ENCODE measurements at places on chromosomes 7 and 10.

DNA sequence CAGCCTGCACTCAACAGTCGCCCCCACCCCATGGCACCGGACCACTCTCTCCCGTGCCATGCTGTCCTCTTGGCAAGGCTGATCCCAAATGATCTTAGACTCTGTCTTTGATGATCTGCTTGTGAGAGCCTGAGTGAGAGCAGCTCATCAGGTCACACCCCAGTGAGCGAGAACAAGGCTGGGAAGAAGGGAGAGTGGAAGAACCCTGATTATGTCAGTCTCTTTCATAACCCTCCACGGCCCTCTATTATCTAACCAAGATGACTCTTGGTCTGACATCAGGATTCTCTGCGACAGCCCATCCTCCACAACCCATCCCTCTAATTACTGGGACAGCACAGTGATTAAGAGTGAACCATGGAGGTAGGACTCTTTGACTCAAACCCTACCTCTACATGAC is 53.1 kb upstream of the C7orf33 start:
- peak; percentile 18 for DNase-seq

DNA sequence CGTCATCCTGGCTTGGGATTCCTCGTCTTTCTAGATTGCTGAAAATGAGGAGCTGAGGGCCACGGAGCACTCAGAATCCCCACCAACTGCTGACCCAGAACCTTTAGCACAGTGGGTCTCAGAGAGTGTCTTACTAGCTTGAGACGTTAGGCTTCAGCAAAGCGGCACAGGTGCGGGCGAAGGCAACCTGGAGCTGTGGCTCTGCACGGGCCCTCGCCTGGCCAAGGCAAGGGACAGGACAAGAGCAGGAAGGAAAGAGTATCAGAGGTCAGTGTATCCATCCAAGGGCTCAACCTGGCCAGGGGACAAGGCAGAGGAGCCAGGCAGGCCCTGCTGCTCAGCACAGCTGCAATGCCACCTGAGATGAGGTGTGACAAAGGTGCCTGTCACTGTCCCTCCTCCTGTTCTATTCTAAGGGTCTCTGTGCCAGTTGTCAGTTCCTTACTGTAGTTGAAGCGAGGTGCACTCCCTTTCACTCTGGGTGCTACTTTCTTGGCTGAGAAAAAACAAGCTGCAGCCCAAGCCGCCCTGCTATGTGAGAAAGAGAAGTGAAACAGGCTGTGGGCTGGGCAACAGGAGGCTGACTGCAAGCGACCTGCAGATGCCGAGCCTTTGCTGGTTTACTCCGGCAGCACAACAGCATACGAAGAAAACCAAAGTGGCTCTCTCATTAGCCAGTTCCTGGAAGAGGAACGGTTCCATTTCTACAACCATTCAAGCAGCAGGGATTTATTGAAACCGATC is 33.3 kb upstream of the KDM7A start:
- DNase-seq, result peak; percentile 98

DNA sequence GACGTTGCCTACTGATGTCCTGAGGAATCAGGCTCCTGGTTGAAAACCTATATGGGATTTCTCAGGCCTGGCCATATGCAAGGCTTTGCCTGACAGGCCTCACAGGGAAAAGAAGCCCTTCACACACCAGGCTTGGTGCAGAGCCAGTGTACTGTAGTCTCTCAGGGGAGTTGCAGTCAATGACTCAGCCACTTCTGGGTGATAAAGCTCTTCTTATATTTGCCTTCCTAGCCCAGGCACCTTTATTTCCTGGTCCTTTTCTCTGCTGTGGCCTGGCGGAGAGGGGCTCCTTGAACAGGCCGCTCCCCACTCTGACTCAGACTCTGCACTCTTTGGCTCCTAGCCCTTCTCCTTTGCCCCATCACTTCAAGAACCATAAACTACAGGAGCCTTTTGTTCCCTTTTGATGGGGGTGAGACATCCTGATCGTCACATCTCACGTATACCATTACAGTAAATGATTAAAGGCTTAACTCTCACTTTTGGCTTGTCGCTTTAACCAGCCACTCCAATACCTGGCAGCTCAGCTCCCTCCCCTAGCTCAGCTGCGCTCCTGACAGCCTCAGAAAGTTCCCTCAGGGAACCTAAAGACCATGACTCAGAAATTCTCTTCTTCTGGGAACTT is 33.5 kb downstream of the DPY19L1 start:
- DNase-seq, result no peak

- no peak for DNase-seq
Measured at GRCh38 chr7:151109094-151110048, 23.1 kb downstream of the AGAP3 start.

GRCh38 chr7:2062648-2063047 is 170.1 kb downstream of the MAD1L1 start:
- no peak for DNase-seq

DNA sequence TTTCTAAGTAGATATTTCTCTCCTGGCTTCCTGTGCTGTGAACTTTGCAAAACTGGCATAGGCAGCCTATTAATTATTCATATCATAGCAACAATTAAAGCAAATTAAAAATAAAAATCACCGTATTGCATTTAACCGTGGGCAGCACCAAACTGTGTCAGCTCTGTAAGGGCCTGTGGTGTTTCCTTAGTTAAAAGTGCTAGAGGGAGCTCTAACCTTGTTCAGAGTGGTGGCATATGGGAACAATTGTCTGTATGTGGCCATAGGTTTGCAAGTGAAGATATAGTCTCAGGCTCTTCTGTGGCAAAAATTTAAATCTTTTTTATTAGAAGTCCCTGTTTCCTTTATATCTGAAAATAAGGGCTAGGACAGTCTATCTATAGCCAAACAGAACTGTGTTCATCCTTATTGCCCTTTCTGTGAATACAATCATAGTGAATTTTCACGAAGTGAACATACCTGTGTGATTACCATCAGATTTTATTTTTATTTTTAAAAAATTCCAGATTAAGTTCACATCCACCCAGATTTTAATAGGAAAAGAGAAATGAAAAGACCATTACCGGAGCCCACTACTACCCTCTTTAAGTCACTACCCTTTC is 92.6 kb downstream of the POLL start:
- peak; percentile 17 for DNase-seq

- peak; percentile 38 for DNase-seq
Measured at GRCh38 chr10:23918839-23919238, 290.1 kb upstream of the KIAA1217 start.
